GM13976 (cell line): ENCODE measurements at places on chromosomes 2 and 18.

GRCh38 chr2:181891258-181891965 is at the start of gene ITPRID2:
Gene ITPRID2, plus strand, starts transcription at chr2:181891730. Its CDS starts 337 bp downstream, at chr2:181892067.
- DNase-seq = peak; percentile 96

GRCh38 chr2:156005999-156006712 is 326.4 kb downstream of the NR4A2 start:
- no peak for DNase-seq

DNA sequence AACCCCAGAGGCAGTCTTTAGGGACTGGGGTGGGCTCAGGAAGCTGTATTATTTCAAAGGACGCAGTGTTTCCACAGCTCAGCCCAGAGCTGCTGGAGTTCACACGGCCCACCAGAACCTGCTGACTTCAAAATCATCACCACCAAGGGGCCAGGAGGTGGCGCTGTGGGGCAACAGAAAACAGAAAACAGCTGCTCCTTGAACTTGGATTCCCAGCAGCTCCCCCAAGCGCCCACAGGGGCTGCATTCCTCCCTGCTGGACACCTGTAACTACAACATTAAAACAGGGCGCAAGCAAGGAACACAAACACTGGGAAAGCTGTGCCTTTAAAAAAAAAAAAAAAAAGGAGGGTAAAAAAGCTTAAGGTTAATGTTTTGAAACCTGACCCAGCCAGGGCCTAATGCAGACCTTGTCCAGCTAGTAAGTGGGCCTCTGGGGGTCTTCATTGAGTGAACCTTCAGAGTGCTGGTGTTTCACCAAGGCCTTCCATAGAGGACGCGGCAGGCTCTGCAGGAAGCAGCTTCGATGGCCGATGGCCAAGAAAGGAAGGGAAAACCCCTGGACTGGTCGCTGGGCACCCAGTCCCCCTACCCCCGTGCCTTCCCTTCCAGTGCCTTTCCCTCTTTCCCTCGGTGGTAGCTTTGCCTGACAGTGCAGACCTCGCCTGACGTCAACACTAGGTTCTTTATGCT is 25.9 kb downstream of the MLPH start:
- peak; percentile 90 for DNase-seq

DNA sequence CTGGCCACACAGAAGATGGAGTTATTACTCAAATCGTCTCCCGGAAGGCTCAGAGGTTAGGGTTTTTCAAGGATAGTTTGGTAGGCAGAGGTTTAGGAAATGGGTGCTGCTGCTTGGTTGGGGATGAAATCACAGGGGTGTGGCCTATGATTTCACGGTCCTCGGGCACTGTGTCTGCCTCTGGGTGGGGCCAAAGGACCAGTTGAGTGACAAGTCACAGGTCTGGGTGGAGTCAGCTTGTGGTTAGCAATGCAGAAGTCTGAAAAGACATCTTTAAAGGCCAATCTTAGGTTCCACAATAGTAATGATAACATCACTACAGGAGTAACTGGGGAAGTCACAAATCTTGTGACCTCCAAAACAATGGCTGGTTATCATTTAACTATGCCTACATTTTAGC is 387.8 kb downstream of the ZNF521 start:
- no peak for DNase-seq

DNA sequence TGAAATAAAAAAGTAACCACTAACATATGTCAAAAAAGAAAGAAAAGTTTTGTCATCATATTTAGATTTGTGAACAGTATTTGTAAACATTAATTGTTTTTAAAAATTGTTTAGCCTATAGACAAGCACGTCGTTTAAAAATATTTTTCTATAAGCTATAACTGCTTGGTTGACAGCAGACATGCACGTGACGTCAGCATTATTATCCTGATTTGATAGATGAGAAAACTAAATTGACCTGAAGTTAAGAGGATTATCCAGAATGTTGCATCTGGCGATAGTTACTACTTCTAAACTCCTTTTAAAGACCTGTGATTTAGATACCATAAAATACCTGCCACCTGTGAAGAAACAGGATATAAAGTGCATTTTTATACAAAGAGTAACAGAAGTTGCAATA is 156.9 kb upstream of the BARD1 start:
- DNase-seq = no peak

- no peak for DNase-seq
These were observed 449.0 kb upstream of the MMADHC start for GRCh38 chr2:150036622-150037021.
